NCI-H1417 treated with DMSO at 0.1 percent for 48 hours (cell line): ENCODE measurements at places on chromosomes 11 and 22.

- no peak for DNase-seq
Observed at GRCh38 chr11:27028561-27028965, 12.1 kb upstream of the BBOX1 start.

DNA sequence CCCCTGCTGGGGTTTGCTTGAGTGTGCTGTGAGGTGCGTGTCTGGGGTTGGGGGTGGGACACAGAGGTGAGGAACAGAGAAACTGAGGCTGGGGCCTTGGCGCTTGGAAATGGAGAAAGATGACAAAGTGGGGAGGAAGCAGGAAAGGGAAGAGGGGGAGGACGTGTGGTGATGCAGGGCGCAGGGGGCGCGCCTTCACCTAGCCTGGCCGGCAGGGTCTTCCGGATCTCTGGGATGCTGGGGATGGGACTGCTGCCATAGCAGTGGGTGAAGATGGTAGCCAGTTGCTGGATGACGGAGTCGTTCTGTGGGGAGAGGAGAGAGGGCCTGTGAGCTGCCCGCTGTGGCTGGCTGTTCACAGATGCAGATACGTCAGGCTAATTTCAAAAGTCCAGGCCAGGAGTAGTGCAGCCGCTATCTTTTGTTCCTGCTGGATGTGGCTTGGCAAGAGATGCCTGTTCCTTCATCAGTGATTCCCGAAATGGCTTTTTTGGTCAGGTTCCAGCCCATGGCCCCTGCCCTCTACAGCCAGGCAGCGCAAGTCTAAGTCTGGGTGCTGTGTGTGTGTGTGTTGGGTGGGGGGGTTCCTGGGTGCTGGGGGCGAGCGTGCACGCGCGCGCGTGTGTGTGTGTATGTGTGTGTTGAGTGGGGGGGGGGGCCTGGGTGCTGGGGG lies 54.8 kb downstream of the NAT10 start:
- DNase-seq = no peak

DNA sequence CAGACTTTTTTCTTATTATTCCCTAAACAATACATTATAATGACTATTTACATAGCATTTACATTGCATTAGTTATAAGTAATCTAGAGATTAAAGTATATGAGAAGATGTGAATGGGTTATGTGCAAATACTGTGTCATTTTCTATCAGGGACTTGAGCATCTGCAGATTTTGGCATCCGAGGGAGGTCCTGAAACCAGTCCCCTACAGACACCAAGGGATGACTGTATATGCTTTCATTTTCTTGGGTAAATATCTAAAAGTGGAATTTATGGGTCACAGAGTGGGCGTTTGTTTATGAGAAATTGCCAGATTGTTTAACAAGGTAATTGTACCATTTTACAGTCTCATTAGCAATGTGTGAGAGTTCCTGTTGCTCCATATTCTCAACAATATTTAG lies 454.5 kb upstream of the API5 start:
- DNase-seq = no peak

DNA sequence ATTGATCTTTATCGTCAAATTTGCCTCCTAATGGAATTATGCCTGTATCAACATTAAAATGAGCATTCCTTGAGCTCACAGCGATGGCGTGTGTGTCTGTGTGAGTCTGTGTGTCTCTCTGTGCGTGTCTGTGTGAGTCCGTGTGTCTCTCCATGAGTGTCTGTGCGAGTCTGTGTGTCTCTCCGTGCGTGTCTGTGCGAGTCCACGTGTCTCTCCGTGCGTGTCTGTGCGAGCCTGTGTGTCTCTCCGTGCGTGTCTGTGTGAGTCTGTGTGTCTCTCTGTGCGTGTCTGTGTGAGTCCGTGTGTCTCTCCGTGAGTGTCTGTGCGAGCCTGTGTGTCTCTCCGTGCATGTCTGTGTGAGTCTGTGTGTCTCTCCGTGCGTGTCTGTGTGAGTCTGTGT lies 326.5 kb upstream of the B3GAT1 start:
- no peak for DNase-seq
